ENCODE measurements at places on chromosomes 12 and 14. TPM values are rescaled to one million over a fixed set of nuclear protein-coding genes. Genes with fewer than 3 reads are reported as not detected.

DNA sequence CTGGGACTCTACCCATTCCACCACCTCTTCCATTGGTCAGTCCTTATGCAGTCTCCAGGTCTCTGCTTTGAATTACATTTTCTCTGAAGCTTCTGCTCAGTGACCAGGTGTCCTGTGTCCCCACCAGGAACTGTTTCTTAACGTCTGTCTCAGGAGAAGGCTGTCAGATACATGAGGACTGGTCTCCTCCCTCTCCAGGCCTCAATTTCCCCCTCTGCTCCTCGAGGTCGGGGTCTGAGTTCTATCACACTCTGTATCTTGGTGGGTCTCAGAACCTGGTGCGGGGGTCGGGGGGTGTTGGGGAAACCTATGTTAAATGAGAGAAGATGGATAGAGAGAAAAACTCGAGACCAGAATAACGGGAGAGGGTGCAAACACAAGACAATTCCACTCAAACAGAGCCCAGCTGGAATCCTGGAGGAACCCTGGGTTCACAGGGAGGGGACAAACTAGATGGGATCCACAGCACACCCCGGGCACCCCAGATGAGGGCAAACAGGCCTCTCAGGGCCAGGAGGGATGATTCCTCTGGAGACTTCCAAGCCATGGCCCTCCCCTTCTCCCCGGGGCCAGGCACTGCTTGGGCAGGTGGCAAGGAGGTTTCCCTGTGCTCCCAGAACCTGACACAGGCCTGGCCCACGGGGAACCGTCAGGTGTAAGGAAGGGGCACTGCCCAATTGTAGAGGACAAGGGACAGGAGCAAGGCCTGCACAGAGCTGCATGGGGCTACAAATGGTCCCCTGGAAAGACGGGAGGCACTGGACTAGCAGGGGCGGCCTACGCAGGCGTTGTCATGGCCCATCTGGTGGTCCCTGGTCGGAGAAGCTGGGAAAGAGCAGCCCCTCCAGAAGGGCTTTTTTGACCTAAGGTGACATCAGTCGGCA, 313.2 kb upstream of the DIO3 start:
- DNase-seq: no peak

DNA sequence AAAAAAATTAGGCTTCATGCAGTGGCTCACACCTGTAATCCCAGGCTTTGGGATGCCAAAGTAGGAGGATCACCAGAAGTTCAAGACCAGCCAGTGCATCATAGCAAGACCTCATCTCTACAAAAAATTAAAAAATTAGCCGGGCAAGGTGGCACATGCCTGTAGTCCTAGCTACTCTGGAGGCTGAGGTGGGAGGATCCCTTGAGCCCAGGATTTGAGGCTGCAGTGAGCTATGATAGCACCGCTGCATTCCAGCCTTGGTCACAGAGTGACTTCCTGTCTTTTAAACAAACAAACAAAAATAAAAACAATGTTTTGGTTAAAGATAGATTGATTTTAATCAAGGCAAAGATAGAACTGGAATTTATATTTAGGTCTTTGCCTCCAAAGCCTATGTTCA, 60.6 kb downstream of the WNK1 start:
- DNase-seq: no peak

The SNRPF gene
- total RNA-seq: 9.4 TPM

DNA sequence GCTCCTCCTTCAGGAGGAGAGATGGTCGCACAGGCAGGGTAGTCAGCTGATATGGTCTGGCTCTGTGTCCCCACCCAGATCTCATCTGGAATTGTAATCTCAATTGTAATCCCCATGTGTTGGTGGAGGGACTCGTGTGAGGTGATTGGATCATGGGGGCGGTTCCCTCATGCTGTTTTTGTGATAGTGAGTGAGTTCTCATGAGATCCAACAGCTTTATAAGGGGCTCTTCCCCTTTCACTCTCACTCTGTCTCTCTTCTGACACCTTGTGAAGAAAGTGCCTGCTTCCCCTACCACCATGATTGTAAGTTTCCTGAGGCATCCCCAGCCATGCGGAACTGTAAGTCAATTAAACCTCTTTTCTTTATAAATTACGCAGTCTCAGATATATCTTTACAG, 218.9 kb upstream of the TMTC1 start:
- DNase-seq: no peak

The ANO2 gene
- 32.4 TPM for total RNA-seq

The DDX51 gene
- 9.9 TPM for total RNA-seq

The FAM181A gene
- total RNA-seq: not detected

GRCh38 chr14:88630565-88630964, 67.7 kb downstream of the ZC3H14 start:
- DNase-seq: no peak

- no peak for DNase-seq
These were observed 208.7 kb downstream of the PCNX1 start for GRCh38 chr14:71115821-71116567.

- DNase-seq: no peak
These were observed 180.8 kb downstream of the CRADD start for GRCh38 chr12:93857991-93858447.
